ENCODE measurements at places on chromosomes 16 and 17. TPM values are rescaled to one million over a fixed set of nuclear protein-coding genes. Genes with fewer than 3 reads are reported as not detected.

JPH3 gene
- total RNA-seq: not detected

GP2 gene
- not detected for total RNA-seq

MYH8 gene
- not detected for total RNA-seq

AIPL1 gene
- not detected for total RNA-seq

- DNase-seq: no peak
Observed at GRCh38 chr16:31200821-31201568, 1.6 kb downstream of the PYCARD start.

- no peak for DNase-seq
Observed at GRCh38 chr17:5861854-5862253, 208.3 kb upstream of the WSCD1 start.

Data from right lobe of liver (tissue), 6 donors.